ENCODE measurements at places on chromosomes 6 and 20. TPM values are rescaled to one million over a fixed set of nuclear protein-coding genes. Genes with fewer than 3 reads are reported as not detected.

The SEC63 gene
- total RNA-seq: 114 TPM

The EMILIN3 gene
- total RNA-seq: 7.5 TPM

GRCh38 chr20:38714308-38714707, 10.0 kb upstream of the SLC32A1 start:
- no peak for DNase-seq

- DNase-seq: no peak
Observed at GRCh38 chr6:82878812-82879211, 186.8 kb downstream of the UBE3D start.

DNA sequence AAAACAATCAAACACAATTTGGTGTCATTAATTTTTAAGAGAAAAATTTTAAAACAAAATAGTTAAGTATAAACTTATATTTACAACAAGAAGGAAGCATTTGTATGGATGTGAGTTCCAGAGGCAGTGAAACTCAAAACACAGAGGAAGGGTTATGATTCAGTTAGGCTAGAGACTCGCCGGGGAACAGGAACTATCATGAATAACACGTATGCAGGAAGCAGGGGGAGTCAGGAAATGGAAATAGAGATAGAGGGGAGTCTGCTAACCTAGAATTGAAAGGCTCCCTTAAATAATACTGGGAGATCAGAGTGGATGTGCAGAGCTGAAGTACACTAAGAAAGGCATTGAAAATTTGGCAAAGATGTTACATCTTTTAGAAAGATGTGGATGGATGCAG, 14.2 kb upstream of the HLA-DRB1 start:
- no peak for DNase-seq

GRCh38 chr6:85186546-85187175, 263.2 kb upstream of the NT5E start:
- no peak for DNase-seq

All from neural crest cell (in vitro differentiated cells).